Right forelimb (tissue), 1 donor: ENCODE measurements at places on chromosomes 6 and 20.
A peak's percentile ranks its signal among the peaks of the same experiment; 100 is the strongest.

DNA sequence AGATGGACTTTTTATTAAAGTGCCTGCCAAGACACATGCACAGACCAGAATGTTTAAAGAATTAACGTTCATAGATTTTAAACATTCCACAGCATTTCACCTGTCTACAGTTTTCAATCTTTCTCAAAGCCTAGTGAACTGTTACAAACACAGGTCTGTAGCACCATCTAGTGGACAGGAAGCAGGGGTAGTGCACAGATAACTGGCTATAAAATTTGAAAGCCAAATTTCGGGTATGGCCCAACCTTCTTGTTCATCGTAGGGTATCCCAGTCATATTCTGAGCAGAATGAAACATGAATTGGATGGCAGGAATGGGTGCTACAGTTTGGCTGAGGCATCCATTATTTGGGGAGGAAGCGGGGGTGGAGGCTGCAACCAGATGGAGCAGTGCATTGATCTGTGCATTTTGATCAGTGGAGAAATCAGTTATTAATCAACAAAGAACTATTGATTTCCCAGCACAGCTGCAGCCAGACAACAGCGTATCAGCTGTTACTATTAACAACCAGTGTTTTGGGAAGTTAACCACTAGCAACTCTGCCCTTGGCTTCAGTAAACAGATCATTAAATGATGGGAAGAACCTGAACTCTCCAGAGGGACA lies 56.1 kb upstream of the B3GAT2 start:
- DNase-seq = no peak

DNA sequence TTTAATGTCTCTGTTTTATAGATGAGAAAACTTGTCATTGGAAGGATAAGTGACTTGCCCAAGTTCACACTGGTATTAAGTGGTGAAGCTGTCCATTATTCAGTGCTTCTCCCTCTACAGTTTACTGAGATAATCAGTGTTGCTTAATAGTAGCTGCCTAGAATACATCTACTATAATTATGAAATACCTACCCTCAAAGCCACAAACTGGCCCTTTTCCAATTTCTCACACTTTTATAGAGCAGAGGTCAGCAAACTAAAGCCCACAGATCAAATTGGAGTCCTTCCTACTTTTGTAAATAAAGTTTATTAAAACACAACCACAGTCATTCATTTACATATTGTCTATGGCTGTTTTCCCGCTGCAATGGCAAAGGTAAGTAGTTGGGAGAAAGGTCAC lies 73.5 kb downstream of the EYS start:
- DNase-seq = no peak

GRCh38 chr20:35187584-35188190 lies 15.8 kb downstream of the PROCR start:
- no peak for DNase-seq

DNA sequence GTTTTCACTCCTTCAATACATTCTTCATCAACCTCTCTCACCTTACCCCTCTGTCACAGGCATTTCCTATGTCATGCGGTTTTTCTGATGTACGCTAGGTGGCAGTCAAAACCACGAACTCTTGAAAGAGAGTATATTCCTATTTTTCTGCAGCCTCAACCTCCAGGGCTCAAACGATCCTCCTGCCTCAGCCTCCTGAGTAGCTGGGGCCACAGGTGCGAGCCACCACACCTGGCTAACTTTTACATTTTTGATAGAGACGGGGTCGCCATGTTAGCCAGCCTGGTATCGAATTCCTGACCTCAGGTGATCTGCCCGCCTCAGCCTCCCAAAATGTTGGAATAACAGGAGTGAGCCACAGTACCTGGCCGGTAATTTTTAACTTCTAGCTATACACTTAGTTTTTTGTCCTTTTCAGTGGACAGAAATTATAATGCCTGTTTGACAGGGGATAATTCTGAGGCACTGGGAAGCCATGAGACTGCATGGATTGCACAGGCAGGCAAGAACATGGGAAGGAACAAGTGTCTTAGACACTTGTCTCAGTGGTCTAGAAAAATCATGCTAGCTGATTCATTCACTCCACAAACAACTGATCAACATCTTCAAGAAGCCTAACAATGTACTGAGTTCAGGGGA lies 22.5 kb upstream of the HFE start:
- DNase-seq = no peak

DNA sequence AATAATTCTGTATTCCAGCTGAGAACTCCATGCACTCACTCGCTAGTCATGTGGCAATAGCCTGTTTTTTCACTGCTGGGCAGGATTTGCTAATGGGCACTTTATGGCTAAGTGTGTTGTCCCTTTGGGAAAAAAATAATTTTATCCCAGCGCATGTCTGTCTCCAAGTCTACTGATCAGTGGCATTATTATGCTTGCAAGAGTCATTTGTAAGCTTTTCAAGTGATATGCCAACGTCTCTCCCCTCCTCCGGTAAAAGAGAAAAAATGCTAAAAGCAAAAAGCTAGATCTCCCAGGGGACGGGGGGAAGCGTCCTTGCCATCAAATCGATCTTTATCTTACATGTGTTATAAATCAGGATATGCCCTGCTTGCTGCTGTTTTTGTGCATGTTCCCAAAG lies 407.7 kb downstream of the CDH26 start:
- no peak for DNase-seq

DNA sequence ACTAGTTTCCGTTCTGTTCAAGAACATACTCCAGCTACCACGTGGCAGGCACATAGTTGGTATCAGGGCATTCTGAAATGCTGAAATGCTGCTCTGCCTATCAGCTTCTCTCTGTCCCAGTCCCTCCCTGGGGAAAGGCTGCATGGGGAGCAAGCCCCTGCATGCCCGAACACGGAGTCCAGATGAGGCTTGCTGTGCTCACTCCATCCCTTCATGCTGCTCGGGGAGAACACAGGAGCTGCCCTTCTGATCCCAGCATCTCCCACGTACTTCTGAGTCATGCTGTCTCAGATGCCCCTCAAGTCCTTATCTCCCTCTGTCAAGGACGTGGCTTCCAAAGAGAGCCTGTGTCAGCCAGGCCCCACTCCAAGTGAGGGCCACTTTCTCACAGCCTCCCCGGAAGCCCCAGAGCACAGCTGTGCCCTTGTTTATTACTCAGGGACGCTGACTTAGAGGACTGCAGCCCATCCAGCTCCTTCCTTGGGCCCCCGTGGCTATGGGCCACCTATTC lies 29.4 kb downstream of the THBS2 start:
- DNase-seq = no peak

DNA sequence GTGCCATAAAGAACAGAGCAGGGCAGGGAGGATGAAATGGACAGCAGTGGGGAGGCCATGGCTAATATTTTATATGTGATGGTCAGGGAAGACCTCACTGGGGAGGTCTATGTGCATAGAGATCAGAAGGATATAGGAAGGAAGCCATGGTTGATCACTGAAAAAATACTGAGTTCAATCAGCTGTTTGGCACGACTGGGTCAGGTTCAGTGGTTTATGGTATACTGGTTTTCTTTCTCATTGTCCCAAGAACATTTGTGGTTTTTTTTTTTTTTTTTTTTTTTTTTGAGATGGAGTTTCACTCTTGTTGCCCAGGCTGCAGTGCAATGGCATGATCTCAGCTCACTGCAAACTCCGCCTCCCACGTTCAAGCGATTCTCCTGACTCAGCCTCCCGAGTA lies 78.3 kb upstream of the TIAM2 start:
- DNase-seq = no peak

GRCh38 chr6:106085692-106085983 lies 498 bp upstream of the PRDM1 start:
- no peak for DNase-seq

GRCh38 chr20:3123542-3123941 lies 36.1 kb downstream of the FASTKD5 start:
- no peak for DNase-seq

DNA sequence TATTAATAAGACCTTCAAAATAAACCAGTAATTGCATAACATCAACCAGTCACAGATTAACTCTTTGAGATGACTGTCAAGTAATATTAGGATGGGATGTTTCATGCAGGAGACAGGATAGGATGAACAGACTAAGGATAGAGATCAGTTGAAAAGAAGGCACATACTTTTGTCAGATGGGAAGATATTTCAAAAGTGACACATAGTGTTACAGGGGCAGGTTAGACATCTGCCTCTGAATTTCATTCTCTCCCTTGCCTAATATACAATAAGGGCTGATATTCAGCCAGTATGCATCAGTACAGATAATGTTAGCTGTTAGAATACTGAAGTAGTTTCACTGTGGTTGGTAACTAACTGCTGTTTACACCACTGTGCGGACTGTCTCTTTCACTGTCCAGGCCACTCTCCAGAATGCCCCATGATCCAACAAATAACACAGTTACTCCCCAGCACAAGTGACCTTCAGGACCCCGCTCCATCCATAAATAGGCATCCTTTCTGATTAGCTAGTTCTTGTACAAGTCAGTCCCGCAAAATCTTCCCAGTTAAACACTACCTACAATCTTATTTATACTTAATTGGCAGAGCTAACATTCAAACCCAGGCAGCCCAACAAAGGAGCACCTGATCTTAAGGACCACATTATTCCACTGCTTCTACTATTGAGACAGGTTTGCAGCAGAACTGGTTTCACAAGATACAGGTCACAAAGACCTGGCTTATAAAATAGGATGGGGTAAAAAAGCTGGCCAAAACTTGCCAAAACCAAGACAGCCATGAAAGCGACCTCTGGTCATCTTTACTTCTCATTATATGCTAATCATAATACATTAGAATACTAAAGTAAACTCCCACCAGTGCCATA lies 21.9 kb upstream of the PLN start:
- no peak for DNase-seq

- DNase-seq = peak; percentile 71
These were observed 5.1 kb downstream of the TP53RK start for GRCh38 chr20:46683939-46684750.

DNA sequence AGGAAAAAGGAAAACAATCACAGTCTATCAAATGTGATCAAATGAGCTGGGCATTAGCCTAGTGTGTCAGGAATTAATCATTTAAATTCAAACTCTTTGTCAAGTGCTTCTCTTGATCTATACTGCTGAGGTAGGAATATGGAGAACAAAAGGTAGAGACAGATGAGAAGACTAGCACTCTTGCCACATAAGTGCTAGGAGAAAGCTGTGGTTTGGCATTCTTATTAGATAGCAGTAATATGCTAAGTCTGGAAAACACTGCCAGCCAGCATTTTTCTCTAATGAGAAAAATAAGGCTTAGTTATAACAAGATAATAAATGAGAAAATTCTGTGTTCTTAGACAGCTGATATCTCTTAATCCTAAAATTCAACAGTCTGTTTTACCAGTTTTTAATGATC lies 38.9 kb downstream of the ORC3 start:
- DNase-seq = no peak

- DNase-seq = no peak
These were observed 164.8 kb downstream of the SYNE1 start for GRCh38 chr6:152472325-152472724.

- no peak for DNase-seq
These were observed 14.8 kb downstream of the SRSF3 start for GRCh38 chr6:36608788-36609563.

GRCh38 chr6:42333612-42334011 lies 116.0 kb upstream of the MRPS10 start:
- no peak for DNase-seq

DNA sequence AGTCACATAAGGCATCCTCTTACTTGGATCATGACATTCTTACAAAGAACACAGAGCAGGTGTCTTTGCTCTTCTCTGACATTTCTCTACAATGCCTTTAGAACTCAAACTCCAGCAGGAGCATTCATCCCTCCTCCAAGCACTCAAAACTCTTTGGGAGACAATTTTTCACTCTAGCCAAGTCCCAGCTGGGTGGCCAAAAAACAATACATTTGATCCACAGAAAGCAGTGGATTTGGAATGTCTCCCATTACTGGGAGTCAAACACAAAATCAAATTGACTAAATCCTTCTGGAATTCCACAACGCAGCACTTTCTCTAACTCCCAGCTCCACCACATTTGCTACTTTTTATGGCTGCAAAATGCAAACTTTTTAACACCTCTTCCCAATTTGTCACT lies 108.6 kb upstream of the VGLL2 start:
- DNase-seq = no peak

- DNase-seq = no peak
These were observed 215.8 kb downstream of the RNF144B start for GRCh38 chr6:18602931-18603330.

DNA sequence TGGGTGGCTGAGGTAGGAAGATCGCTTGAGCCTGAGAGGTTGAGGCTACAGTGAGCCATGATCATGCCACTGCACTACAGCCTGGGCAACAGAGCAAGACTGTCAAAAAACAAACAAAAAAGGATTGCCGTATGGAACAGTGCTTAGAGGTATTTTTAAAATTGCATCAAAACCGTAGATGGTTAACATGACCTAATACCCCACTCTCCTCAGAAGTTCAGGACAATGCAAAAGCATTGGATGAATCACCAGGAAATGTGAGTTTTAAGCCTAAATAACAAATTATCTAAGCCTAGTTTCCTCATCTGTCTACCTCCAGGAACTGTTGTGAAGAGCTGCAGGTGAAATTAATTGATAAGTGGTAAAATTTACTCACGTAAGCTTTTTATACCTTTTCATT lies 123.8 kb upstream of the ID4 start:
- DNase-seq = no peak

- no peak for DNase-seq
These were observed 24.6 kb upstream of the CCDC167 start for GRCh38 chr6:37524025-37524969.

- DNase-seq = no peak
These were observed 43.7 kb downstream of the DAAM2 start for GRCh38 chr6:39835821-39836295.

GRCh38 chr6:130843575-130844320 lies 16.5 kb downstream of the SMLR1 start:
- no peak for DNase-seq

GRCh38 chr20:11098888-11099287 lies 425.1 kb upstream of the JAG1 start:
- no peak for DNase-seq

DNA sequence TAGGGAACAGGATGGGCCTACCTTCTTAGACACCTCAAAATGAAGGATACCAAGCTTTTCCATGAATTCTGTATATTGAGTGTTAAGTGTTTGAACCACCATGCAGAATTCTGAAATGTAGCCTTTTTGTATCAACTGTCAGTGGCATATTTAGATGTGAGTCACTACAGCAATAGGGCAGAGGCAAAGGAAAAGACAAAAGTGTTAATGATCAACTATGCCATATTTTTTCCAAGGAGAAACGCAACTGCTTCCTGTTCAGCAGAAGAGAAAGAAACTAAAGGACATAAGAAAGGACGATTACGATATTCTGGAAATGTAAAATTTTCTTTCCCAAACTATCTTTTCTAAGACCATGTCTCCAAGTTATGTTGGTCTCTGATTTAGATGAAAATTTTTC lies 104.6 kb upstream of the RSPO3 start:
- no peak for DNase-seq
